ENCODE measurements at places on chromosomes 13 and 19.

DNA sequence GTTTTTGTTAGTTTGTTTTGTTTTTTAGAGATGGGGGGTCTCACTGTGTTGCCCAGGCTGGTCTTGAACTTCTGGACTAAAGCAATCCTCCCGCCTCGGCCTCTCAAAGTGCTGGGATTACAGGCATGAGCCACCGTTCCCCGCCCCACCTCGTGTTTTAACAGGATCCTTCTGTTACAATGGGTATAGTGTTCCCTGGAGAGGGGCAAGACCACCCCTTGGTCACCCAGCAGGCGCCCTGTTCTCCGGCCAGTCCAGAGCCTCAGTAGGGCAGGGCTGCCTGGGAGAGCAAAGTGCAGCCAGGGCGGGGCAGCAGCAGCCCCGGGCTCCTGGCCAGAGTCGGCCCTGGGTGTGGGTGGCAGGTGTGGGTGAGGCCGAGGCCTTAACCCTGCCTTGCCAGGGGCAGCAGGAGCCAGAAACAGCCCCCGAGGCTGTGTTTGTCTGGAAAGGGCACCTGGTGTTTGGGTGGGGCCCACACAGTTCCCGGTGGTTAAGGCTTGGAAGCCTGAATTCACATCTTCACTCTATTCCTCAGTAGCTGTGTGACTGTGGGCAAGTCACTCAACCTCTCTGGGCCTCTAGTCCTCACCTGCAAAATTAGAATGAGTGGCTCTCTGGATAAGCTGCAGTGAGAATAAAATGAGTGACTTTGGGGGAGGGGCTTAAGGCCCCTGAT is 7.2 kb downstream of the VASP start:
- no peak for DNase-seq

DNA sequence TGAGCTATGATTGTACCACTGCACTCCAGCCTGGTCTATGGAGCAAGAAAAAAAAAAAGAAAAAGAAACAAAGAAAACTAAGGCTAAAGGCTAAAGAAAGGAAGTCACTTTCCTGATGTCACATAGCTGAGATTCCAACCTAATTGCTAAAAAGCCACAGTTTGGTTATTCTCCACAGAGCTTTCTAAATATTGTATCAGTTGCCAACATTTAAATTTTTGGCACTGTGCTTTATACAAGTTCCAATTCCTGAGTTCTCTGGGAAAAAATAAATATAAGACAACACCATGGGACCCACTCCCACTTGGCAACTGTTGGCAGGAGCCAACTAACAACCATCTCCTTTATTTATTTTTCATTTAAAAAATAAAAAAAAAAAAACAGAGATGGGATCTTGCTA is 11.2 kb upstream of the LYPD3 start:
- DNase-seq, result no peak

DNA sequence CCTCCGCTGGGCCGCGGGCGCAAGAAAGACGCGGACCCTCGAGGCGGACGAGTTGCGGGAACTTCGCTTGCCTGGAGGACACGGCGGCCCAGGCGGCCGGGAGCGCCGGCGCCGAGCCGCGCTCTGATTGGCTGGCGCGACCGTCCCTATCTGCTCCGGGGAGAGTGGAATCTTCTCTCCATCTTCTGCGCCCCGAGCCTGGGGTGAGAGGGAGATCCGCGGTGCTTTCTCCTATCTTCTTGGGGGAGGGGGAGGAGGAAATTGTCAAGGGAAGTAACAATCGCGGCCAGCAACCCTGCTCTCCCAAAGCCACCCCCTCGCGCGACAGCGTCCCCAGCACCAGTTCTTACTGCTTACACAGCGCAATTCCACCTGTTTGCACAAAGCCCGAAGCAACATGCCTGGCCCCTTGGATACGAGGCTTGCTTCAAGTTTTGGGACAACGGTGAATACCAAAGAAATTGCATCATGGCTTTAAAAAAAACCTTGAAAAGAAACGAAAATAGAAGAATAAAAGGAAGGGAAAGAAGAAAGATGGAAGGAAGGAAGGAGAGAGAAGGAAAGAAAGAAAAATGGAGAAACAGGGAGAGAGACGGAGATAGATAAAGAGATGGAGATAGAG is 4.8 kb downstream of the SOX21 start:
- DNase-seq, result no peak

GRCh38 chr13:113411216-113412023 is 41.9 kb downstream of the ADPRHL1 start:
- no peak for DNase-seq

GRCh38 chr19:56350416-56351045 is 35.9 kb upstream of the ZSCAN5A start:
- DNase-seq, result peak; percentile 21

GRCh38 chr19:6041071-6041470 is 63.1 kb upstream of the RANBP3 start:
- DNase-seq, result no peak

DNA sequence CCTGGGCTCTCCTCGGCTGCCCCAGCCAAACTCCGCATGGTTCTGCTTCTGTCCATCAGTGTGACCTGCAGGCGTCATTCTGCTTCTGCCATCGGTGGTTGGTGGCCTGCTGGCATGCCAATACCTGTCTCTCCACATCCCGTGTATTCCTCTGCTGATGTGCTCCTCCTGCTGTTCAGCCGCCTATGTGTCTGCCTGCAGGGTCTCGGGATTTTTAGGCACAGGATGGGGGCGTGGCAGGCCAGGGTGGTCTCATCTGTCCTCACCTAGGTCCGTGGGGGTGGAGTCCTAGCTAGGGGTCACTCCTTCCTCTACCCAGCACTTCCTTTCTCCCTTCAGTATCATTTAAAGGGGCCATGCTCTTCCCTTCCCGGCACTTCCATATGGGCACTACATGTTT is 33.0 kb upstream of the SGCG start:
- no peak for DNase-seq

- DNase-seq, result no peak
These were observed 9.7 kb upstream of the LENG8 start for GRCh38 chr19:54439174-54439851.

DNA sequence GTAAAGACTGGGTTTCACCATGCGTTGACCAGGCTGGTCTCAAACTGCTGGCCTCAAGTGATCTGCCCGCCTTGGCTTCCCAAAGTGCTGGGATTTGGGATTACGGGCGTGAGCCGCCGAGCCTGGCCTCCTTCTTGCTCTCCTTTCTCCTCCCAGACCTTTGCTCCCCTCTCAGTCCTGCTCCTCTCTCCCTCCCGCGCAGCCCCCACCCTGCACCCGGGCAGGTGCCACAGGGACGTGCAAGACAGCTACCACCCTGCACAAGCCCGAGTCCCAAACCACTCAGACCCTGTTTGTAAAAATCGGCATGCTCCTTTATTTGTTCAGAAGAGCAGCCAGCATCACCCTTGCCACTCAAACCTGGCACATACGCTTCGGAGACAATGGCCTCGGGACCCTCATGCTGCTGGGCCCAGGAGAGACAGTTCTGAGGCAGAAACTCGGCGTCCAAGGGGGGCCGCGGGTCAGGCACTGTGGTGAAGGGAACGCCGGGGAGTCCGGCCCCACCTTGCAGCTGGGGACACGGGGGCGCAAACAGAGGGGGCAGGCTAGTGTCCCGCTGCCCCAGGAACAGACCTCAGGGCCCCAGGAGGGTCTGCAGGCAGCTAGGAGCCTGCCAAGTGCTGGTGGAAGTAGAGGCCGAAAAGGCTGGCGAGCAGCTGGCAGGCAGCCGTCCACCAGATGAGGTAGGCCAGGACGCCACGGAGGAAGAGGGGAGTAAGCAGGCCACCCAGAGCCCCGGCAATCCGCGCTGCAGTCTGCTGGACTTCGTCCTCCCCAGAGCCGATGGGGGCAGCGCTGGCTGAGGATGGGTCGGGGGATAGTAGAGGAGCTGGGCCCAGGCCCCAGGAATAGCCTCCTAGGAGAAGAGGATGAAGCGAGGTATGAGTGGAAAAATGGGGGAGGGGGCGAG is 18.7 kb downstream of the TMEM161A start:
- no peak for DNase-seq

GRCh38 chr13:46751811-46752635 is 44.9 kb downstream of the ESD start:
- no peak for DNase-seq

DNA sequence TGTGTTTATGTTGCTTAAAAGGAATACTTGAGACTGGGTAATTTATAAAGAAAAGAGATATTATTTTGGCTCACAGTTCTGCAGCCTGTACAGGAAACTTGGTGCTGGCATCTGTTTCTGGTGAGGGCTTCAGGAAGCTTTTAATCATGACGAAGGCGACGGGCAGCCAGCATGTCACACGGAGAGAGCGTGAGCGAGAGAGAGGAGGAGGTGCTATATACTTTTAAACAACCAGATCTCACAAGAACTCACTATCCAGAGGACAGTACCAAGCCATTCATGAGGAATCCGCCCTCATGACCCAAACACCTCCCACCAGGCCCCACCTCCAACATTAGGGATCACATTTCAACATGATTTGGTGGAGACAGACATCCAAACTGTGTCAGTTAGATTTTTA is 163.4 kb upstream of the TSC22D1 start:
- DNase-seq, result no peak

DNA sequence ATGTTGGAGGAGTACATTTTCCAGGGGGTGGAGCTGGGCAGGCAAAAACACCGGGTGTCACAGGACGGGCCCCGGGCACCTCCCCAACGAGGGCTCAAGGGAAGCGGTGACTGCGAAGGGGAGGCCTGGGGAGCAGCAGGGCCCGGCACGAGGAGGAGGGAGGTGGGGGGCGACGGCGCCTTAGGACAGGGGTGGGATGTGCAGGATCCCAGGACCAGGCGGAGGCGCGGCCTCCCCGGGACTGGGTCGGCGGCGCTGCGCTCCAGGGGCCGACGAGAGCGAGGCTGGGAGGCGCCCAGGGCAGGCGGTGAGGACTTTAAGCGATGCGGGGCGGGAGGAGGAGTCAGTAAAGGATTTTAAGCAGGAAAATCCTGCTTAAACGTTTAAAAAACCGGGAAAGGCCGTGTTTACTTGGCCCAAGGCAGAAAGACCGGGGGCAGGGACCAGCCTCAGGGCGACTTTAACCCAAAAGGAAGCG is 427 bp downstream of the ZNF160 start:
- DNase-seq, result peak; percentile 5

DNA sequence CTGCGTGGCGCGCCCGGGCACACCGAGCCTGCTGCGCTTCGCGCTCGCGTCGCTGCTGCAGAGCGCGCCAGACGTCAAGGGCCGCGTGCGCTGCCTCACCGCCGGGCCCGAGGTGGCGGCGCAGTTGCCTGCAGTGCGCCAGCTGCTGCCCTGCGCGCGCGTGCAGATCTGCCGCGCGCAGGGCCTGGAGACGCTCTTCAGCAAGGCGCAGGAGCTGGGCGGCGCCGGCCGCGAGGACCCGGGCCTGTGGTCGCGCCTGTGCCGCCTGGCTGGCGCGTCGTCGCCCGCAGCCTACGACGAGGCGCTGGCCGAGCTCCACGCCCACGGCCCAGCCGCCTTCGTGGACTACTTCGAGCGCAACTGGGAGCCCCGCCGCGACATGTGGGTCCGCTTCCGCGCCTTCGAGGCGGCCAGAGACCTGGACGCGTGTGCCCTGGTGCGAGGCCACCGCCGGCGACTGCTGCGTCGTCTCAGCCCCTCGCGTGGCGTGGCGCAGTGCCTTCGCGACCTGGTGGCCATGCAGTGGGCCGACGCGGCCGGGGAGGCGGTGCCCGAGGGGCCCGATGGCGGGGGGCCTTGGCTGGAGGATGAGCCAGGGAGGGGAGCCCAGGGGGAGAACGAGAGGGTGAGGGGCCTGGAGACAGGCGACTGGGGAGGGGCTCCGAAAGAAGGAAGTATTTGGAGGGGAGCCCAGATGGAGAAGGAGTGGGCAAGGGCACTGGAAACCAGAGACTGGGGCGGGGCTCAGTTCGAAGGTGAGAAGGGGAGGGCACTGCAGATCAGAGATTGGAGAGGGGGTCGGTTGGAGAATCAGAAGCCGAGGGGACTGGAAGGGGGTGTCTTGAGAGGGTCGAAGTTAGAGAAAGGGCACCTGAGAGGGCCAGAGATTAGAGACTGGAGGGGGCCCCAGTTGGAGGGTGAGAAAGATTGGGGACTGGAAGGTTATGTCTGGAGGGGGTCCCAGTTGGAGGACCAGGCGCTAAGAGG is 24.7 kb downstream of the ZSWIM9 start:
- DNase-seq, result no peak

DNA sequence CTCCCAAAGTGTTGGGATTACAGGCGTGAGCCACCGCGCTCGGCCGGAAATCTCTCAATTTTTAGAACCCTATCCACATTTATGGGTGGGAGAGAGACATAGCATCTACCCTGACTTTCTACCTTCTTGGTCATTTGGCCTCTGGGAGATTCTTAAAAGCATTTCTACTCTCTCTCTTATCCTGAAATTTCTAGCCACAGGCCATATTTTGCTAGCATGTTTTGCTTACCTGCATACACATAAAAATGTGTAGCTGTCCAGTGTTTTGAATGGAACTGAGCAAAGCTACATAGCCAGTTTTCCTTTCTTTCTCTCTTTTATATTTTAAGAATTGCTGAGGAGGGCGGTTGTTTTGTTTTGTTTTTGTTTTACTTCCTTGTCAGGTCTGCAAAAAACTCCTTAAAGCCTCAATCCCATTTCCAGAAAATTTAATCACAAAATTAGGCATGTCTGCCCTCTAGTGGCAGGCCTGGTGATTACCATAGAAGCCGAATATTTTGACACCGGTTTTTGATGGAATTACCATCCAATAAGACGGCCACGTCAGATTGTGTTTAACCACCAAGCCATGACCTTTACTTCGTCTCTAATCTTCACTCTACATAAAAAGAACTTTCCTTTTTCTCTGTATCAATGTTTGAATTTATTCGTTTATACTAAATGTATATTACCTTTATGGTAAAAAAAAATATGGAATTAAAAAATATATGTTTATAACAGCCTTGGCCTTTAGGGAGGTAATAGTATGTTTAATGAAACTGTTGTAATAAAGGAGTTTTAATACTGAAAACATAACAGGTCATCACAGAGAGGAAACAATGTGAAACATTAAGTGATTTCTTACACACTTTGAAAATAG is 34.4 kb upstream of the OXGR1 start:
- DNase-seq, result no peak

- DNase-seq, result no peak
These were observed 299.2 kb upstream of the KLHL1 start for GRCh38 chr13:70407486-70407885.

DNA sequence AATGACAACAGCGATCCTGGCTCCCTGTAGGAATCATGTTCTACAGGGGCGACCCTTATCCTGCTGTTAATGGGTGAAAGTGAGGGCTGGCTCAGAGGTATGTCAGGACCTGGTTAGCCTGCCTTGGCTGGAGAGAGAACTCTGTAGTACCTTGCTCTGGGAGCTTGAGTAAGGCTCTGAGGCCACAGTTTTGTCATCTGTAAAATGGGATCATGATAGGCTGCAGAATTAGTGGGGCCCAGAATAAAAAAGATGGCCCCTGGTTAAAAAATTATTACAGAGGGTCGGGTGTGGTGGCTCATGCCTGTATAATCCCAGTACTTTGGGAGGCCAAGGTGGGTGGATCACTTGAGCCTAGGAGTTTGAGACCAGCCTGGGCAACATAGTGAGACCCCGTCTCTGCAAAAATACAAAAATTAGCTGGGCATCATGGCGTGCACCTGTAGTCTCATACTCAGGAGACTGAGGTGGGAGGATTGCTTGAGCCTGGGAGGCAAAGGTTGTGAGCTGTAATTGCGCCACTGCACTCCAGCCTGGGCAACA is 10.5 kb upstream of the SAMD1 start:
- no peak for DNase-seq

Data from stimulated activated CD4-positive, alpha-beta T cell treated with anti-CD3 and anti-CD28 coated beads, Interleukin-12 subunit alpha, Interleukin-12 subunit beta, amount 100 ng/mL, for 24 hours (primary cell).